Activated naive CD4-positive, alpha-beta T cell treated with anti-CD3 and anti-CD28 coated beads for 36 hours (primary cell): ENCODE measurements at places on chromosomes 13 and 19. TPM values are rescaled to one million over a fixed set of nuclear protein-coding genes. Genes with fewer than 3 reads are reported as not detected.

NLRP11 gene
- total RNA-seq: not detected

DNA sequence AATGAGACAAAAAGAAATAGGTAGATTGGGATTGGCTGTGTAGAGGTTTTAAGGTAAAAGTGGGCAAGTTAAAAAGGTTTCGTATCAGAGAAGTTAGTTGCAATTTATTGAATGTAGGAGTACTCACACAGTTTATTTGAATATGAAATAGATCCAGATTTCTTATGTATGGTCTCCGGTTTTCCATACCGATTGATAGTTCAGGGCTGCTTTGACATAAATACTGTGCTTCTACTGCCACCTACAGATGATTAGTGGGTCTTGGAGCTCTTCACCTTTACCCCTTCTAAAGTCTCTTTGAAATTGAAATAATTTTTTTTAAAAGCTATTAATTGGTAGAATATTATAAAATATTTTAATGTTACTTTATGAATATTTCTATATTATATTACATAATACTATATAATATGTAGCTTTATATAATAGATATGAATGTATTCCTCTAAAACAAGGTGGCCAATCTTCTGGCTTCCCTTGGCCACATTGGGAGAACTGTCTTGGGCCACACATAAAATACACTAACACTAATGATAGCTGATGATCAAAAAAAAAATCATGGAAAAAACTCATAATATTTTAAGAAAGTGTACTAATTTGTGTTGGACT lies 7.7 kb upstream of the GPR18 start:
- DNase-seq: no peak

CRLF1 gene
- not detected for total RNA-seq

DNA sequence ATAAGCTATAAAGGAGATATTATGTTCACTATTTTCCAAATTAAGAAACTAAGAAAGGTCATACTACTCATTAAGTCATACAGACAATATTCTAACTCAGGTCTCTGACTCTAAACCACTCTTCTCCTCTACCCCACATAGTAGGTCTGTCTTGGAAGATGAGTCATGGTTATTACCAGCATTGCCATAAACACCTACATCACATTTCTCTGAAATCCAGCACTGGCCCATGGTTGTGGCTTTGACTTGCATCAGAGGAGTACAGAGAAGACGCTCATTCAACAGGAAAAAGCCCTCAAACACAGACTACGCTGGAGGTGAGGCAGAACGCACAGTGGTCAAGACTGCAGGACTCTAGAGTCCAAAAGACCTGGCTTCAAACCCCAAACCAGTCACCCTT lies 476.8 kb downstream of the COG6 start:
- DNase-seq: peak; percentile 87

NTF4 gene
- not detected for total RNA-seq

DNA sequence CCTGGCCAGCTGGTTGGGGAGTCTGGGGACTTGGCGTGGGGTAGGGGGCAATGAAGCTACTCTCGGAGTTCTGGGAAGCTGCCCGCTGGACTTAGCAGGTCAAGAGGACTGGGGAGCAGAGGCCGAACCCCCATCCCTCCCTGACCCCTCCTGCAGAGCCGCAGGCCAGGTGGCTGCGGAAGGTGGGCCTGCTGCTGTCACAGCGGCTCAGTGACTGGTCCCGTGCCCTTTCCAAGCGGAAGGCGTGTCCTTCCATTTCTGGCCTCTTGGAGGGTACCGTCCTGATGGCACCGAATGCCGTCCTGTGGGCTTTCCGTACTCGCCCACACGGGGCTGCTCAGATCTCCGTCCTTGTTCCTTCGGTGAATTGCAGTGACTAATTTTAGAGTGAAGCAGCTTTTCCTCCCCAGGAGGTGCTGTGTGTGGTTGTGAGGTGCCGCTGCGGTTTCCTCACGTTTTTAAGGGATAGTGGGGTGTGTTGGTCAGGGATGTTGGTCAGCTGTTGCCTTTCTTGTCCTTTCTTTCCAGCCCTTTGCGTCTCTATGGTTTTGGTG lies 20.8 kb downstream of the DOT1L start:
- no peak for DNase-seq

ITGBL1 gene
- total RNA-seq: not detected

DNA sequence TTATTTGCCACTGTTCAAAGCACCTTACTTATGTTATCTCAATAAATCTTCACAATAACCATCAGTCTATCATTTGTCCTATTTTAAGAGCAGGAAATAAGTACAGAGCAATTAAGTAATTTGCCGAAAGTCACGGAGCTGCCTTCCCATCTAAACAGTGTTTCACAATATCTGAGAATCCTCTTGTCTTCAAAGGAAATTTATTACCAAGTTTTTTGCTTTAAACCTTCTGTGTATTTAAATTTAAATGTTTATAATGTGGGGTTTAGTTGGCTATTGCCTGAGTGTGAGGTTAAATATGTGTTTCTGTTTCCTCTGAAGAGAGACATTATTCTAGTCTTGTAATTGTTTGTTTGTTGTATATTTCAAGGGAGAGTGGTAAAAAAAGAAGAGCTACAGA lies 633.1 kb downstream of the EFNB2 start:
- no peak for DNase-seq

ZNF835 gene
- total RNA-seq: 1.3 TPM

PRRG2 gene
- 0.52 TPM for total RNA-seq

SLAIN1 gene
- total RNA-seq: 18.0 TPM

- no peak for DNase-seq
Observed at GRCh38 chr19:30676990-30677679, 305.0 kb downstream of the ZNF536 start.

DNA sequence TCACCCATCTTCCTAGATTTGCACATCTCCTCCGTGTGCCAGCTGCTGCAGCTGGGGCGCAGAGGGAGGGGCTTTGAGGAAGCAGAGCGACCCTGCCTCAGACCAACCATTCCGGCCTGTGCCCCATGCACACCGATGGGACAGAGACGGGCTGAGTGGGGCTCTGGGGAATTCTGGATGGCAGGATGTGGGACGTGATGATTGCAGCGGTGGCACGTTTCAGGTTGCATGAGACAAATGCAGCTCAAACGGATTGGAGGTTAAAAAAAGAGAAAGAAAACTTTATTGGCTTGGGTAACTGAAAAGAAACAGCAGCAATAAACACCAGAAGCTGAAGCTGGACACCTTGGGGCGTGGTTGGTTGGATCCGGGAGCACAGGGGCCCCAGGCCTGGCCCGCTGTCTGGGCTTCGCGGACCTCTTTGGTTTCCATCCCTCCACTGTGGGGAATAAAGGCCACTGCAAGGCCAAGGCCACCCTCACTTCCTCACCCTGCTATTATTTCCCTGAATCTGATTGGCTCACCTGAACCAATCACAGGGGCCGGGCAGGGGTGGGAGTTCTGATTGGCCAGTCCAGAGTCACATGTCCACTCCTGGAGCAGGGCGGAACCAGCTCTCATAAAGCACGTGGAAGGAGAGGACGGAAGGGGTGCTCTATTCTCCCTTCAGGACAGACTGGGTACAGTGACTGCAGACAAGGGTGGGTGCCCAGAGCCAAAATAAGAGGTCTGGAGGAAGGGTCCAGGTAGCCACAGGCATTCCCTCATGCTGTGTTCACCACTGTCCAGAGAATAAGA lies 6.1 kb upstream of the ZNF787 start:
- no peak for DNase-seq

GRCh38 chr13:43583321-43583720 lies 203.5 kb downstream of the ENOX1 start:
- DNase-seq: no peak

SLC1A6 gene
- total RNA-seq: not detected

KCNK6 gene
- total RNA-seq: 5.8 TPM

DNA sequence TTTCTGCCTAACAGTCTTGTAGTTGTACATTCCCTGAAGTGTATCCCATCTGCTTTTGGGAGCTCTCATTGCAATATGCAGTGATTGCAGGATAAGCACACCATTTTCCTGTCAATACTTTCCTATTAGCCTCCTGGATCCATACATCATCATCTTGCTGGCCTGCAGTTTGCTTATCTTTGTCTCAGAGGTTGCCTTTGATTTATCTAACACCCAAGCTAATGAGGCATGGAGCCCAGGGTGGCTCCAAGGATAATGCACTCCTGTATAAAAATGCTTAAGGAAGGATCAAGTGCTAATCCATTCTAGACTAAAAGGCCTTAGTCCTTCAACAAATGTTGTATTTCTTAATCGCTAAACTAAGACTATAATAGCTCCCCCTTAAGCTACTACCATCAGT lies 161.6 kb upstream of the OBI1 start:
- no peak for DNase-seq

MRPL54 gene
- total RNA-seq: 71.4 TPM

KIR2DL3 gene
- total RNA-seq: not detected

ERICH6B gene
- not detected for total RNA-seq

GRCh38 chr13:83450591-83450990 lies 431.7 kb downstream of the SLITRK1 start:
- DNase-seq: no peak

DNA sequence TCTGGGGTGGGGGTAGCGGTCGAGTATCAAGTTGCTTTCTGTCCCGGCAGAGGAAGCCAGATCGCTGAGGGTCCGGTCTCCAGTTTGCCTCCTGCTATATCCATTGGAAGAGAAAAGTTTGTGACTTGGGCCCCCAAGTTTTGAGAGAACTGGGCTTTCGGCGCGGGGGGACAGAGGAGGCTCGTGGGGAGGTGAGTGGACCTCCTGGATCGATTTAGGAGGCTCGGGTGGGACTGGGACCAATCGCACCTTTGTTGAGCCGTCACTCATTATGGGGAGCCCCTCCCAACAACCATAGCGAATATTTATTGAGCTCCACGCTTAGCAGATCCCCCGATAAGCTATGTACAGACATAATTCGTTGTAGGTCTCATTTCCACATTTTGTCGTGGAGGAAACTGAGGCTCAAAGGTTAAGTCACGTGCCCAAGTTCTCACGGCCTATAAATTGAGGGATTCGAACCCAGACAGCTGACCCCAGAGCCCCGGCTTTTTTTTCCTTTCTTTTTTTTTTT lies 909 bp downstream of the RFXANK start:
- no peak for DNase-seq

ACER1 gene
- total RNA-seq: not detected
